ENCODE measurements at places on chromosomes 2 and 18. TPM values are rescaled to one million over a fixed set of nuclear protein-coding genes. Genes with fewer than 3 reads are reported as not detected.

- H3K27ac ChIP-seq, result peak overlapping the region; percentile 42
- peaks cover 41% of the 10 kb centered on the region for H3K4me1 ChIP-seq
- no peaks in the 10 kb centered on the region for H3K36me3 ChIP-seq
- no peaks in the 10 kb centered on the region for H3K27me3 ChIP-seq
- DNase-seq, result peak; percentile 92
These were observed 8.6 kb upstream of the IL36A start for GRCh38 chr2:112996635-112997034.

- H3K4me1 ChIP-seq, result no peaks in the 10 kb centered on the region
- H3K27ac ChIP-seq, result no peak overlapping the region
- no peaks in the 10 kb centered on the region for H3K36me3 ChIP-seq
- H3K27me3 ChIP-seq, result no peaks in the 10 kb centered on the region
- DNase-seq, result no peak
These were observed 226.3 kb downstream of the ZNF521 start for GRCh38 chr18:25125680-25126079.

DNA sequence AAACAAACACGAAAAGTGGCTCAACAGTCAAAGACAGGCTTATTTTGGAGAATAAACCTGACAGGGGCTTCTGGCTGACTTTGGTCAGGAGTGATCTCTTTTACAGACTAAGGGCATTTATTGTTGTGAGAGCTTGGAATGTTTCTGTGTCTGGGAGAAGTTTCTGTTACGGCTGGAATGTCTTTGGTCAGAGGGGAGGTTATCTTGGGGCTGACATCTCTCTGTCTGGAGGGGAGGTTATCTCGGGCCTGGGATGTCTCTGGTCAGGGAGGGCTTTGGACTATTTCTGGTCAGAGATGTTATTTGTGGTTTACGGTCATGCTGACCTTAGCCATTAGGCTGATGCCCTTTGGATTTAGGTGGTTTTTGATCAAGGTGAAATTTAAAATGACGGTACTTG lies 345.5 kb upstream of the FSIP2 start:
- H3K4me1 ChIP-seq, result no peaks in the 10 kb centered on the region
- no peak for DNase-seq
- no peak overlapping the region for H3K27ac ChIP-seq
- no peaks in the 10 kb centered on the region for H3K27me3 ChIP-seq
- no peak overlapping the region for H3K4me3 ChIP-seq

- no peak for DNase-seq
- no peak overlapping the region for H3K27ac ChIP-seq
- no peak overlapping the region for H3K4me3 ChIP-seq
- no peaks in the 10 kb centered on the region for H3K27me3 ChIP-seq
- no peaks in the 10 kb centered on the region for H3K4me1 ChIP-seq
These were observed 246.6 kb upstream of the REG3G start for GRCh38 chr2:78778756-78779510.

- H3K27ac ChIP-seq, result no peak overlapping the region
- peak overlapping the region; percentile 23 for H3K4me3 ChIP-seq
- peaks cover 21% of the 10 kb centered on the region for H3K4me1 ChIP-seq
These were observed 814 bp downstream of the FZD7 start for GRCh38 chr2:202034249-202035088.

DNA sequence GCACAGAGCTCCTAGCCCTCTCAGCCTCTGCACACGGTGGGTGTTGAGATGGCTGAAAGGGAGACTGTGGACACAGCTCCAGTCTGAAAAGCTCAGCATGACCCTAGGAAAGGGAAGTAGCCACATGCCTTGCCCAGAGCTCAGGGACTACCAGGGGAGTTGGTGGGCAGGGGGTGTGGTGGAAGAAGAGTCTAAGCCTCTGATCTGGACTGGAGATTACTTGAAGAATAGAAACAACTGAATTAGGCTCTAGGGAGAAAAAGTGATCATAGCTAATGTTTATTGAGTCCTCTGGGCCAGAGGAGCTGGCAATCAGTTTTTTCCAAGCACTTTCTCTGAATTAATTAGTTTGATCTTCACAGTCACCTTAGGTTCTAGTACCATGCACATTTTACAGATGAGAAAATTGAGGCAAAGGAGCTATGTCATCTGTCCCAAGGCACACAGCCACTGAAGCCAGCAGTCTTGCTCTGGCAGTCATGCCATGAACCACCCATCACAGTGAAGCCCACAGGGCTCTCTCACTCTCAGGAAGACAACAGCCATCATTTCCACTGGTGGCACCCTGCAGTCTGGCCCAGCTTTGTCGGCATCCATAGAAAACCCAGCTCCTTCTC lies 10.3 kb downstream of the SDC1 start:
- no peak for DNase-seq
- no peaks in the 10 kb centered on the region for H3K27me3 ChIP-seq
- no peaks in the 10 kb centered on the region for H3K4me1 ChIP-seq
- no peaks in the 10 kb centered on the region for H3K36me3 ChIP-seq
- no peak overlapping the region for H3K27ac ChIP-seq

The GKN2 gene
- total RNA-seq, result not detected

The SCN7A gene
- total RNA-seq, result not detected

The MC5R gene
- not detected for total RNA-seq

The KCNJ3 gene
- total RNA-seq, result not detected
